T follicular helper cell (primary cell): ENCODE measurements at places on chromosomes 5 and 9.

DNA sequence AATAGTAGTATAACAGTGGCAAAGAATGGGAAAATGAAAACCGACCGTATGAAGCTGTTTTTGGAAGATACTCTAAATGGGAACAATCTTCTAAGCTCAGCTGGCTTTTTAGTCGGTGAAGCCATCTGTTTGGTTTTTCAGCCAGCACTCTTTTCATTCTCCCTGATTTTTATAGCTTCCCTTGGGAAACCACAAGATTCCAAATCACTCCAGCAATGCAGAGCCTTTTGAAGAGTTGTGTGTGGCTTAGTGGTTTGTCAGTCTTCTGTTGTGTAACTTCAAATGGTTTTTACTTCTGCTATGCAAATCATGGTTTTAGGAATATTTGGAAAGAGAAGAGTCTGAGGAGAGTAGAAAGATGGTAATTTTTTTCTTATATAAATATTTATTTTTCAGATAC, 180.7 kb downstream of the KDM4C start:
- DNase-seq = no peak

DNA sequence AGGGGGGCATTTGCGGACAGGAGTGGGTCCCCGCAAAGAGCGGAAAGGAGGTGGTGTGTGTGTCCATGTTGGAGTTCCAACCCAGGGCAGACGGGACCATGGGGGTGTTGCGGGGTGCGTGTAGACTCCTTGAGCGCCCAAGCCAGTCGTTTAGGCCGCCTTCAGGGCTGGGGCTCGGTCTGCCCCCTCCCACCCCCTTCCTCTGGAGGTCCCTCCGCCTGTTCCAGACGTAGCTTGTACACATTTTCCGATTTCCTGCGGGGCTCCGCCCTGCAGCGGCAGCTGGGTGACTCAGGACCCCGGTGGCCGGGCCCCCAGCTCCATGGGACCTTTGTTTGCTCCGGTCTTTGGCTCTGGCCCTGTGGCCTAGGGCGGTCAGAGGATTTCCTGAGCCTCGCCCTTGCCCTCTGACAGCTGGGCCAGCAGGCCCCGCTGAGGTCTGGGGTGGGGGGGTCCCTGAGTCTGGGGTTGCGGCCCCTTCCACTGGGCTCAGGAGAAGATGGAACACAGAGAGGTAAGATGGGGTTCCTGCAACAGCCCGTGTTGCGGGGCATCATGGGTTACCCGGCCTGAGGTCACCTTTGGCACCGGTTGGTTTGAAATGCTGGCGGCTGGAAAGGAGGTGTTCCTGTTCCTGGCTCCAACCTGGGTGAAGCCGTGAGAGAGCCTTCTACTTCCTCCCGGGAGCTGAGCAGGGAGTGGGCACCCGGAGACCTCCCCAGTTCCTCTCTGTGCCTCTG, 1.5 kb downstream of the PKN3 start:
- DNase-seq = no peak

GRCh38 chr9:13428766-13429165, 149.3 kb upstream of the MPDZ start:
- DNase-seq = no peak

DNA sequence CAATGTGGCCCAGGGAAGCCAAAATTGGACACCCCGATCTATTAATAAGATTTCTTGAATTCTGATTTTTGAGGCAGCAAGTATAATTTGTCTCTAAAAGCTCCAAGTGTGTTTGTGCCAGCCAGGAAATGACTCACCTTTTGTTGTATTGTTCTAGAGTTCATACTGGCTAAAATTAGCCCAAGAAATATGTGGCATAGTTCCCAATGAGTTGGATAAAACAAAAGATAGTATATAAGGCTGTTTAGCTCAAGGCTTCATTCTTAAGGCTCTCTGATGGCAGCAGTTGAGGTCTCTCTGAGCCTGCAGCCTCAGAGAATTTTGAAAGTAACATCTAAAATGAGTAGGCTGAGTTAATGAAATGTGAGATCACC, 21.6 kb downstream of the HMGXB3 start:
- no peak for DNase-seq

DNA sequence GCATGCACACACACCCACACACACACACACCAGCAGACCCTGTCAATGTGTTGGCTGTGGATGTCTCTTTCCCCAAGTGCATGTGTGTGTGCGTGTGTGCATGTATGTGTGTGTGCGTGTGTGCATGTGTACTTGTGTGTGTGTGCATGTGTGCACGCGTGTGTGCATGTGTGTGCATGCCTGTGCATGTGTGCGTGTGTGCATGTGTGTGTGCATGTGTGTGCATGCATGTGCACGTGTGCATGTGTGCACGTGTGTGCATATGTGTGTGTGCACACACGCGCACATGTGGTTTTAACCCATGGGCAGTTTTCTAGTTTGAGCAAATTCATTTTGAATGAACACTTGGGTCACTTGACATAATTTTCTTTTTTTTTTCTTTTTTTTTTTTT, 268.8 kb upstream of the IRX1 start:
- DNase-seq = no peak

DNA sequence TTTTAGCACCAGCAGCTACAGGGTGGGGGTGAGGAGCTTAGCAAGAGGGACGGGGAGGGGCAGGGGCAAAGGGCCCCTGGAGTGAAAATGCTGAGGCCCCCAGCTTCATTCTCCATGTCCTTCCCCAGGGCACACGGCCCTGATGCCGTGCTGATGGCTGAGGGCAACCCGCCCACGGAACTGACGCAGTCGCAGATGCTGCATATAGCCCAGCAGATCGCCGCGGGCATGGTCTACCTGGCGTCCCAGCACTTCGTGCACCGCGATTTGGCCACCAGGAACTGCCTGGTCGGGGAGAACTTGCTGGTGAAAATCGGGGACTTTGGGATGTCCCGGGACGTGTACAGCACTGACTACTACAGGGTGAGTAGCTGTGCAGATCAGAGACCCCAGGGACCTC, 285.6 kb downstream of the NTRK2 start:
- DNase-seq = no peak

- DNase-seq = no peak
These were observed 26.2 kb downstream of the PPARGC1B start for GRCh38 chr5:149756354-149756753.

DNA sequence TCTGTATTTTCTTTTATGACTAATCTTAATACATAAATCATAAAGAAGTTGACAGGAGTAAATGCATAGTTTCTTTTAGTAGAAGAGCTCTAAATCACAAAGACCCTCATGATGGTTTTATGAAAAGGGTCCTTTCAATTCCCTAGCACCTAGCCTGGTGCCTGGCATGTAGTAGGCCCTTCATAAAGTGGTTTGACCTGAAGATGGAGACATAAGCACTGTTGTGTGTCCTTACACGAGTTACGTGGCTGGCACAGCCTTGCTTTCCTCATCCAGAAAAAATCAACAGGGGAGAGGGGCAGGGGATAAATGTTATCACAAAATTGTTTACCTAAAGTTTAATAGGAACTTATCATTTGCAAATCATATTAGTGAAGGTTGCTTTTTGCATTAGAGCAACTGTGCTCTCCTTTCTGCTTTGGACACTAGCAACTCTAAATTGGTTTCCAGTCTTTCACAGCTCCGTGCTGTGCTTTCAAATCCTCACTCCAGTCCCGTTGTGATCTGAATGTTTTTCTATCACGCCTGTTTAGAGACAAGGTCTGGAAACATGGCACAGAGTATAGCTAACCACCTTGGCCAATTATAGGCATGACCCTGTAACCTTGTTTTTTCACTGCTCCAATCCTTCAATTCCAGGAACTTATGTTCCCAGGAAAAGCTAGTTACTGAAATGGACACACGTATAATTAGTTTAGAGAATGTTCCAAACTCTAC, 55.7 kb downstream of the ARL15 start:
- no peak for DNase-seq

DNA sequence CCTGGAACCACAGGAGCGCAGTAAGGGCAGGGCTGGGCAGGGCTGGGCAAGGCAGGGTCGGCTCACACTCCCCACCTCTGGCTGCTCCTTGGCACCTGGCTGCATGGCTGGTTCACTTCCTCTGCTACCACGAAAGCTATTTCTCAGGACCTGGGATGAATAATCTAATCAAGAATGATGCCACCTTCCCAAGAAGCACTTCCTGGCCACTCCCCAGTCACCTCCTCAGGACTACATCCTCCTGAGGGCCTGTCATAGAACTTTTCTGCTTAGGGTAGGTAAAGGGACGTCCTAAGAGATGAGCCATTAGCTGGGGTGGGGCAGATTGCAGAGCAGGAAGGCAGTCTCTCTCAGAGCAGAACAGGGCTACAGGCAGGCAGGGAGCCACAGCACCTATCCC, 288.2 kb upstream of the MAP3K1 start:
- DNase-seq = no peak
